ENCODE measurements at places on chromosomes 4 and X. TPM values are rescaled to one million over a fixed set of nuclear protein-coding genes. Genes with fewer than 3 reads are reported as not detected.

- no peaks in the 10 kb centered on the region for H3K36me3 ChIP-seq
- H3K27ac ChIP-seq = peak overlapping the region; percentile 92
- H3K27me3 ChIP-seq = no peaks in the 10 kb centered on the region
- peaks cover 70% of the 10 kb centered on the region for H3K4me1 ChIP-seq
- peak; percentile 77 for DNase-seq
- peak overlapping the region; percentile 47 for H3K4me3 ChIP-seq
Measured at GRCh38 chr4:184815046-184815877, 10.5 kb downstream of the ACSL1 start.

DNA sequence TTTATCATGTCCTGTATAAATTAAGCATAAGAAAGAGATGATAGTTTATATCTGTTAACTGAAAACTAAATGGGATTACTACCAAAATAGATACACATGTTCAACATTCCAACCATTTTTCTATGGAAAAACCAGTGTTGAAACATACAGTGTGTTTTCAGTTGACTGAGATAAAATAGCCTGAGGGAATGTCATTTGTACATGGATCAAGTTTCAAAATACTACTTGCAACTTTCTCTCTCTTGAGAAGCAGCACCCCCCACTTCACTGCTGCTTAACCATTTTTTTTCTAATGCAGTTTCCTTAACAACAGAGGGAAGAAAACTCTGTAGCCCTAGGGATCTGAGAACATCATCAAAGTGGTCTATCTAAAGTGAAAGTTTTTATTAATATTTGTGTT is 70.8 kb downstream of the NPNT start:
- H3K27me3 ChIP-seq = no peaks in the 10 kb centered on the region
- H3K27ac ChIP-seq = no peak overlapping the region
- peaks cover 23% of the 10 kb centered on the region for H3K4me1 ChIP-seq
- H3K36me3 ChIP-seq = no peaks in the 10 kb centered on the region
- no peak overlapping the region for H3K4me3 ChIP-seq
- no peak for DNase-seq

DNA sequence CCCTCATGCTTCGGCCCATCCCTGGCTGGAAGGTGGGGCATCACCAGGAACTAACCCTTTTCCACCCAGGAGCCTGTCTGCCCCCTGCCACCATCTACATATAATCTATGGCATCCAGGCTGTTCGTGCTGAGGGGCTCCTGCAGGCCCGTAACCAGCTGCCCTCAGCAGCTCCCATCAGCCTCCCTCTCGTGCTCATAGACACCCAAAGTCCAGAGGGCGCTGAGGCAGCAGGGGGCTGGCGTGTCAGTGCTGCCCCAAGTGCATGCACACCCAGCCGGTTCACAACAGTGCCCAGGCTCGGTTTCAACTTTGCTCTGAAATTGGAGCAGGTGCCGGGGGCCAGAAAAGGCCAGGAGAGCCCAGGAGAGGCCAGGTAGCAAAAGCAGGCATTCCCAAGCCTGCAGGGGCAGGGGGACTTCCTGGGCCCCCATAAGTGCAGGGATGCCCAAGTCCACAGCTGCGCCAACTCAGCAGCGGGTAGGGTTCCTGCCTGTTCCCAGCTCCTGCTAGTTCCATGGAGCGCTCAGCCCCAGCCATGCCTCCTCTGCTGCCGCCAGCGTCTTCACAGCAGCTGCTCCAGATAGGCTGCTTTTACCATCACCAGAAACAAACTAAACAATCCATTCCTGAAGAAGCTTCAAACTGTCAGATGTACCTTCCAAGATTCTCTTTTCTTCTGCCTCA is 558.2 kb upstream of the GNPDA2 start:
- H3K4me3 ChIP-seq = no peak overlapping the region
- H3K36me3 ChIP-seq = no peaks in the 10 kb centered on the region
- no peaks in the 10 kb centered on the region for H3K4me1 ChIP-seq

DNA sequence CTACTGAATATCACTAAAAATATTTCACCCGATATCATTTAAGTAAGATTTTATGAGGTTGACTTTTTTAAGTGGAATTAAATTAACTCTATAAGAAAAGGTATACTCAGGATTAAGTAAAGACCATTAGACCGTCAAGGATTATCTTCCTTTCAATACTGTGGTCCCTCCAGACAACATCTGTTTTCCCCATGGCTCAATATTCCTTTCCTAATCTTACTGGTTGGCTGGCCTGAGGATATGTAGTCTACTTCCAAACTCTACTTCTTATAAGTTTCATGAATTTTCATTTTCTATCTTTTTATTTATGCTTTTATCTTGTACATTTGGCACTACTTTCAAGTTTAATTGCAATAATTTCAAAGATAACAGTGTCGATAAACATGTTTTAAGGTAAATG is 725.4 kb downstream of the PCDH7 start:
- H3K36me3 ChIP-seq = no peaks in the 10 kb centered on the region
- DNase-seq = no peak
- no peaks in the 10 kb centered on the region for H3K4me1 ChIP-seq
- H3K27ac ChIP-seq = no peak overlapping the region

GRCh38 chr4:82753725-82754410 is 44.7 kb downstream of the SCD5 start:
- no peak overlapping the region for H3K4me3 ChIP-seq
- H3K4me1 ChIP-seq = no peaks in the 10 kb centered on the region
- H3K27me3 ChIP-seq = no peaks in the 10 kb centered on the region
- no peaks in the 10 kb centered on the region for H3K36me3 ChIP-seq
- no peak for DNase-seq
- peak overlapping the region; percentile 30 for H3K27ac ChIP-seq

GRCh38 chr4:12692815-12693214 is 791.3 kb downstream of the RAB28 start:
- no peaks in the 10 kb centered on the region for H3K4me1 ChIP-seq
- no peak overlapping the region for H3K27ac ChIP-seq
- no peak overlapping the region for H3K4me3 ChIP-seq

- no peak for DNase-seq
- no peaks in the 10 kb centered on the region for H3K36me3 ChIP-seq
- H3K4me3 ChIP-seq = no peak overlapping the region
Measured at GRCh38 chrX:22974616-22975015, 25.1 kb upstream of the DDX53 start.

- no peak overlapping the region for H3K27ac ChIP-seq
- H3K27me3 ChIP-seq = no peaks in the 10 kb centered on the region
- H3K36me3 ChIP-seq = no peaks in the 10 kb centered on the region
- H3K4me1 ChIP-seq = no peaks in the 10 kb centered on the region
- no peak for DNase-seq
Measured at GRCh38 chr4:67204441-67204840, 340.9 kb downstream of the CENPC start.

- DNase-seq = no peak
- peak overlapping the region; percentile 34 for H3K27ac ChIP-seq
- H3K4me3 ChIP-seq = peak overlapping the region; percentile 6
- H3K36me3 ChIP-seq = no peaks in the 10 kb centered on the region
- H3K4me1 ChIP-seq = peaks cover 7% of the 10 kb centered on the region
Measured at GRCh38 chr4:123444290-123444731, 47.7 kb downstream of the SPRY1 start.

DNA sequence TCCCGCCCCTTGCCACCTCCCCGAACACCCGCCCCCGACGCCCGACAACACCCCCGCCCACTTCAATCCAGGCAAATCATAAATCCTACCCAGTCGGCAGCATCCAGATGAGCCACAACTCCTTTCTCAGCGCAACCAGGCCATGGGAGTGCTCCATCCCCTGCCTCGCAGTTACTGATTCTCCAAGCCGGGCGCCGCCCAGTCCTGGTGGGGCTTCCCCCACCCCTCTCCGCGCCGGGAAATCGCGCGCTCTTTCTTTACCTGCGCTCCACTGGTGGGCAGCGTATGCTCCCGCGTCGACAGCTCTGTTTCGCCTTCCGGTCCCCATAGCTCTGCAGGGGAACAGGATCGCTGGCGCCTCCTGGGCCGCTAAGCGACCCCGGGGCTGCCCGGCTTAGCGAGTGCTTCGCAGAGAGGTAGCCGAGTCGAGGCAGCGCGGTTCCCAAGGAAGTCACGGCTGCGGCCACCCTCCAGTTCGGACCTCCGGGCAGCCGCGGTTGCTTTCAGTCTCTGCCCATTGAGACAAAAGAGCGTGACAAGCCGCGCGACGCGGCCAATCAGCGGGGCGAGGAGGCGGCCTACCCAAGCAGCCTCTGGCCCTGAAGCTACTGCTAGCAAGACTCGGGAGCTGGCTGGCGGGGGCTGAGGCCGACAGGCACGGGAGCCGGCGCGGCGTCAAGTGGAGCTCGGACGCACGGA is 43.7 kb upstream of the TMSB15B start:
- H3K36me3 ChIP-seq = no peaks in the 10 kb centered on the region
- peaks cover 50% of the 10 kb centered on the region for H3K27me3 ChIP-seq
- DNase-seq = peak; percentile 67
- no peaks in the 10 kb centered on the region for H3K4me1 ChIP-seq

DNA sequence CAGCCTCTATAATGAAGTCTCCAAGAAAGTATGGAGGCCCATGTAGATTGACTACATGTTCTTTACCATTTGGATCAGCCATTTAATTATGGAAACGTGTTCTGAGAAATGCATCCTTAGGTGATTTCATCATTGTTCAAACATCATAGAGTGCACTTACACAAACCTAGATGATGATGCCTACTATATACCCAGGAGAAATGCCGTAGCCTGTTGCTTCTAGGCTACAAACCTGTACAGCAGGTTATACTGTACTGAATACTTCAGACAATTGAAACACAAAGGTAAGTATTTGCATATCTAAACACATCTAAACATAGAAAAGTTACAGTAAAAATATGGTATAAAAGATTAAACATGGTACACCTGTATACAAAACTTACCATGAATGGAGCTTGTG is 186.5 kb upstream of the FSTL5 start:
- no peak overlapping the region for H3K27ac ChIP-seq
- DNase-seq = no peak
- no peak overlapping the region for H3K4me3 ChIP-seq
- no peaks in the 10 kb centered on the region for H3K27me3 ChIP-seq
- no peaks in the 10 kb centered on the region for H3K4me1 ChIP-seq
- H3K36me3 ChIP-seq = no peaks in the 10 kb centered on the region

- no peaks in the 10 kb centered on the region for H3K4me1 ChIP-seq
- DNase-seq = no peak
- H3K36me3 ChIP-seq = no peaks in the 10 kb centered on the region
- no peak overlapping the region for H3K27ac ChIP-seq
- no peak overlapping the region for H3K4me3 ChIP-seq
Measured at GRCh38 chr4:33998291-33998690, 2246.0 kb downstream of the ARAP2 start.

DNA sequence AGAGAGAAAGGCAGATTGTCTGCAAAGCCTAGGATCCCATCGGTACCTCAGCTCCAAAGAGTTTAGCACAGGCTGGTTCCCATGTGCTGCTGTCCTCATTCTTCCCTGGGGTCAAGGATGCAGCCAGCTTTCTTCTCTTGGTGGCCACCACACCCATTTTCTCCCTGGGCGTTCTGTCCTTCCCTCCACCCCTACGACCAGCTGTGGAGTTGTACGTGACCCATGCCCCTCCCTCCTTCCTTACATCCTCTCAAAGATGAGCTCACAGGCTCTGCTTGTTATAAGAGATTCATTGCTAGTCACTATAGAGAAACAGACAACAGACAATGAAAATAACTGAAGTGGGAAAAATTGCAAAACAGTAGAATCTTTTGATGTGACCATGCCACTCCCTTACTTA is 74.0 kb upstream of the KLF3 start:
- no peaks in the 10 kb centered on the region for H3K4me1 ChIP-seq
- no peak for DNase-seq
- no peak overlapping the region for H3K4me3 ChIP-seq
- no peak overlapping the region for H3K27ac ChIP-seq

- H3K4me3 ChIP-seq = no peak overlapping the region
- H3K36me3 ChIP-seq = no peaks in the 10 kb centered on the region
- no peak overlapping the region for H3K27ac ChIP-seq
- no peaks in the 10 kb centered on the region for H3K27me3 ChIP-seq
- no peak for DNase-seq
Measured at GRCh38 chr4:15717086-15717485, 14.2 kb downstream of the BST1 start.

GRCh38 chrX:108165383-108166111 is 74.0 kb downstream of the ATG4A start:
- H3K27ac ChIP-seq = no peak overlapping the region
- no peaks in the 10 kb centered on the region for H3K36me3 ChIP-seq
- no peaks in the 10 kb centered on the region for H3K4me1 ChIP-seq
- no peaks in the 10 kb centered on the region for H3K27me3 ChIP-seq
- no peak for DNase-seq

GRCh38 chr4:106269711-106270110 is 46.3 kb downstream of the TBCK start:
- no peak overlapping the region for H3K4me3 ChIP-seq
- peaks cover 3% of the 10 kb centered on the region for H3K4me1 ChIP-seq
- no peak for DNase-seq
- H3K36me3 ChIP-seq = no peaks in the 10 kb centered on the region
- no peaks in the 10 kb centered on the region for H3K27me3 ChIP-seq

GRCh38 chrX:1351981-1352714 is 15.6 kb downstream of the IL3RA start:
- no peak overlapping the region for H3K4me3 ChIP-seq
- no peaks in the 10 kb centered on the region for H3K4me1 ChIP-seq
- H3K36me3 ChIP-seq = no peaks in the 10 kb centered on the region
- no peak overlapping the region for H3K27ac ChIP-seq
- DNase-seq = no peak

DNA sequence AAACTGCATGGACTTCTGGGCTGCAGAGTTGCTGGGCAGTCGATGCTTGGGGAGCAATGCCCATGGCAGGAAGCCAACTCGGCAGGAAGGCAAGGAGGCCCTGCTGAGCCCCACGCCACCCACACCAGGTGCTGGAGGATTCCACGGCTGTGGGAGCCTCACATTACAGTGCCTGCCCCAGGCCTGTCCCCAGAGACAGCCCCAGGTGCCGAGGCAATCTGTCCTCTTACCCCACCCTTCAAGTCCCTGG is 53.9 kb downstream of the HMX1 start:
- H3K27ac ChIP-seq = no peak overlapping the region
- H3K36me3 ChIP-seq = no peaks in the 10 kb centered on the region
- no peaks in the 10 kb centered on the region for H3K27me3 ChIP-seq
- no peak overlapping the region for H3K4me3 ChIP-seq
- no peaks in the 10 kb centered on the region for H3K4me1 ChIP-seq

GRCh38 chr4:94621491-94622080 is 136.2 kb upstream of the BMPR1B start:
- DNase-seq = no peak
- no peak overlapping the region for H3K4me3 ChIP-seq

The EPHA5 gene
- total RNA-seq = 0.06 TPM

The MAGEA11 gene
- total RNA-seq = not detected

The BMX gene
- total RNA-seq = 0.47 TPM

The USP46 gene
- 15.0 TPM for total RNA-seq

The PABPC1L2B gene
- not detected for total RNA-seq

The TLL1 gene
- total RNA-seq = 0.79 TPM

The ATP8A1 gene
- 13.8 TPM for total RNA-seq

The TNMD gene
- not detected for total RNA-seq

The MXRA5 gene
- 0.23 TPM for total RNA-seq

The NWD2 gene
- not detected for total RNA-seq

The CDKL2 gene
- not detected for total RNA-seq

The NAA11 gene
- not detected for total RNA-seq

The TMPRSS11F gene
- total RNA-seq = not detected

The PAQR3 gene
- 7.1 TPM for total RNA-seq
